ENCODE measurements at places on chromosomes 11 and 22.

- no peak for DNase-seq
These were observed 12.7 kb upstream of the CELSR1 start for GRCh38 chr22:46549971-46550641.

DNA sequence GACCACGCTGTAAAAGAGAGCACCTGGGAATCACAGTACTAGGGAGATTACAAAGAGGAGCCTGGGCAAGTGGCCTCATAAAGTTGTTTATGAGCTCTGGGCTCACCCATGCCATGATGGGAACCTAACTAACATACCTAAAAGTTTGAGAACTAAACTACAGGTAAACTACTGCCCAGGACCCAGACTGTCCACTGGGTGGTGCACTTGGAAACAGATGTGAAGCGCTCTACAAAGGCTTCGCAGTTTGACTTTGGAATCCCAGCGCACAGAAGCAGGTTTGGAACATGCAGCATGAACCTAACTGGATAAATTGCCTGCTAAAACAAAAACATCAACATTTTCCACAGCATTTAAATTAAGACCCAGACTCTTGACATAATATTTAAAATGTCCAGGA lies 418.6 kb downstream of the FAM181B start:
- no peak for DNase-seq

DNA sequence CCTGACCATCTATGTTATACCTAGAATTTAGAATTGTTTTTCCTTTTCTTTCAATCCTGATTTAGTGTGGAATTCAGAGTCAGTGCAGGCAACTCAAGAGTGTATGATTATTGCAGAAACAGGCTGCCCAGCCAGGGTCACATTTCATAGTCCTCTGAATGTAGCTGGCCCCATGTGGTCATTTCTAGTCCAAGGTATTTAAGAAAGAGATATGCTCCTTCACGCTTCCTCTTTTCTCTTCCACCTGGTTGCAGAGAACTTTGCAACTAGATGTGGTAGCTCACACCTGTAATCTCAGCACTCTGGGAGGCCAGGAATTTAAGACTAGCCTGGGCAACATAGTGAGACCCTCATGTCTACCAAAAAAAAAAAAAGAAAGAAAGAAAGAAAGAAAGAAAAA lies 27.6 kb upstream of the LDLRAD3 start:
- no peak for DNase-seq

- DNase-seq, result no peak
These were observed 146.2 kb downstream of the ST3GAL4 start for GRCh38 chr11:126501641-126502040.

DNA sequence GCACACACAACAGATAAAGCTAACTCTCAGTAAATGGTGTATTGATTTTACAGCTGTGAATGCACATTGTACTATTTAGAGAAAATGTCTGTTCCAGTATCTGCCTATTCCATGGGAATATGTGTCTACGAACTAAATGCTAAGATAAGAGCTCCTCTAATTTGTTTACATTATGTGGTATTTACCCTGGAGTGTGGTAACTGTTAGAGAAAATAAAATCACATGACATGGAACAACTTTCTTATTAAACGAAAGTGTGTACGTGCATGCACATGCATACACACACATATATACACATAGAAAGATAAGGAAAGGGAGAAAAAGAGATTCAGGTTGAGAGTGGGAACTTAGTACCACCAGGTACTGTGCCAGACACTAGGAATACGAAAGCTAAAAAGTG lies 1151.7 kb upstream of the TENM4 start:
- no peak for DNase-seq

GRCh38 chr22:32725369-32725988 lies 76.0 kb upstream of the TIMP3 start:
- DNase-seq, result no peak

DNA sequence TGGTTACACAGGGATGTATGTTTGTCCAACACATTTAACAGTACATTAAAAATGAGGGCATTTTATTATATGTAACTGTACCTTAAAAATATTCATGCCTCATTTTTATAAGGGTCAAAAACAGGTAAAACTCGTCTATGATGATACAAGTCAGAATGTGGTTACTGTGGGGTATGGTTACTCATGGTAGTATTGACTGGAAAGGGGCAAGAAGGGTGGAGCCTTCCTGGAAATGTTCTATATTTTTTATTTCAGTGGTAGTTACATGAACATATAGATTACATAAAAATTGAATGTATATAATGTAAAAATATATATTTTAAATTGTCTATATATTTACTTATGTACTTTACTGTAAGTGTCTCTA lies 99.8 kb downstream of the STIM1 start:
- no peak for DNase-seq

DNA sequence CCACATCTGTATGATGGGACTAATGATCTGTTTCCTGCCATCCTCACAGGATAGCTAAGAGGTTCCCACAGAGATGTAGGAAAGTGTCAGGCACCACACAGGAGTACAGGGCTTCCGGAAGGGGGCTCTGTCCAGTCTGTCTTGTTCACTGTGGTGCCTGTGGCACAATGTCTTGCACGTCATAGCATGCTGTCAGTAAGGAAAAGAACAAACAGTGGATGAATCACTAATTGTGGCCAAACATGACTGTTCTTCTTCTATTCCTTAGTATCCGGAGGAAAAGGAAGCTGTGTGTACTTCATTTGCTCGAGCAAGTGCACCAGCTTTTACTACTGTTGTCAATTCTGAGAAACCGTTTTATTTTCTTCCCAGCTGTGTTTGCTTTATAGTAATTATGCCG lies 73.4 kb upstream of the YWHAH start:
- DNase-seq, result no peak

GRCh38 chr22:42282252-42282942 lies 11.9 kb upstream of the TCF20 start:
- DNase-seq, result no peak

DNA sequence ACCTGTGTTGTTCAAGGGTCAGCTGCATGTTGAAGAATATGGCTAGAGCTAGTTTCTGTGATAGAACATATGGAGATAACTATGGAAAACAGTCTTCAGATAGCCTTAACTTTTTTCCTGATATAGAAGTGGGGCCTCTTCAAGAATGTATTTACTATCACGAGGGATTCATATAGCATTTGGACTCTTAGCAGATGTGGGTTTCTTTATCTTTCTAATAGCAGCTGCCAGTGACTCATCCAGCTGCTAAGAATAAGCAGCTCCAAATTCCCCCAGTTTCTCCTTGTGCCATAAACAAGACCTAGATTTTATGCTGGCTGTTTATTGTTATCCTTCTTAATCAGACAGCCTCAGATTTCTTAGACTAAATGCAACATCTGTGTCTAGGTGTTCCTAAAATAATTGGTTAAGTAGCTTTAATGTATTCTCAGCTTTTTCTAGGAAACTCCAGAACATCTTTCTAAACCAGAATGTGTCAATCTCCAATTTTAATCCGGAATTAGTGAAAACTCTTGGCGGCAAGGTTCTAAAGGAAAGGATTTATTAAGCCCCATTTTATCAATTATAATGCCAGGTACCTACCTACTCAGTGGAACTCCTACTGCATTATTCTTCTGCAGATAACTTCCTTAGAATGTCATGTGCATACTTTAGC lies 119.8 kb downstream of the CSTPP1 start:
- DNase-seq, result no peak

- no peak for DNase-seq
These were observed 23.1 kb downstream of the CBL start for GRCh38 chr11:119229288-119229672.

GRCh38 chr11:32081129-32081641 lies 9.7 kb upstream of the RCN1 start:
- DNase-seq, result no peak

DNA sequence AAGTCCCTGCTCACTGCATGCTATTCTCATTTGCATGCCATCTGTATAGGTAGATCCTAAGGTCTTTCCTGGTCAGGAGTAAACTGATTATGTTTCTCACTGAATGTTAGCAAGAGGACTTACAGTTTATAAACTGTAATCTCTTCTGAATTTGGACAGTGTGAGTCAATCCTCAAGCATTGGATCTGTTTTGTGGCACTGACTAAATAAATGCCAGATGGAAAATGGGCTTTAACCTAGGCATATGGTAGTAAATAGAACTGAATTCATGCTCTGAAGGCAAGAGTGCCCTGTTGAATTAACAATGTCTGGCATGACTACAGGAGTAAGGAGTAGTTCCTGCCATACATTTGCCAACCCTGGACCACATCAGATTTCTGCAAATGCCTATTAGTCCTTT lies 11.4 kb downstream of the FAM181B start:
- no peak for DNase-seq

- DNase-seq, result no peak
These were observed 35.7 kb downstream of the TBCEL start for GRCh38 chr11:121059605-121060004.

DNA sequence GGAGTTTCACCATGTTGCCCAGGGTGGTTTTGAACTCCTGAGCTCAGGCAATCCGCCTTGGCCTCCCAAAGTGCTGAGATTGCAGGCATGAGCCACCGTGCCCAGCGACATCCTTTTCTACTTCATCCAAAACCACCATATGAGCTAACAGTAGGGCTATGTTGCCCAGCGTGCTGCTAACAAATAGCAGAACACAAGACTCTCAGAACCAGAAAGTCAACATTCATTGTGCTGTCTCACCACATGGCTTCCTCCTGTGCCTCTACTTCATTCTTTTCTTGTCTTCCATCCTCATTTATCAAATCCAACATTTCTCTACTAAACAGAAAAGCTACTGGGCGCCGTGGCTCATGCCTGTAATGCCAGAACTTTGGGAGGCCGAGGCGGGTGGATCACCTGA lies 12.0 kb upstream of the DENND5A start:
- no peak for DNase-seq

DNA sequence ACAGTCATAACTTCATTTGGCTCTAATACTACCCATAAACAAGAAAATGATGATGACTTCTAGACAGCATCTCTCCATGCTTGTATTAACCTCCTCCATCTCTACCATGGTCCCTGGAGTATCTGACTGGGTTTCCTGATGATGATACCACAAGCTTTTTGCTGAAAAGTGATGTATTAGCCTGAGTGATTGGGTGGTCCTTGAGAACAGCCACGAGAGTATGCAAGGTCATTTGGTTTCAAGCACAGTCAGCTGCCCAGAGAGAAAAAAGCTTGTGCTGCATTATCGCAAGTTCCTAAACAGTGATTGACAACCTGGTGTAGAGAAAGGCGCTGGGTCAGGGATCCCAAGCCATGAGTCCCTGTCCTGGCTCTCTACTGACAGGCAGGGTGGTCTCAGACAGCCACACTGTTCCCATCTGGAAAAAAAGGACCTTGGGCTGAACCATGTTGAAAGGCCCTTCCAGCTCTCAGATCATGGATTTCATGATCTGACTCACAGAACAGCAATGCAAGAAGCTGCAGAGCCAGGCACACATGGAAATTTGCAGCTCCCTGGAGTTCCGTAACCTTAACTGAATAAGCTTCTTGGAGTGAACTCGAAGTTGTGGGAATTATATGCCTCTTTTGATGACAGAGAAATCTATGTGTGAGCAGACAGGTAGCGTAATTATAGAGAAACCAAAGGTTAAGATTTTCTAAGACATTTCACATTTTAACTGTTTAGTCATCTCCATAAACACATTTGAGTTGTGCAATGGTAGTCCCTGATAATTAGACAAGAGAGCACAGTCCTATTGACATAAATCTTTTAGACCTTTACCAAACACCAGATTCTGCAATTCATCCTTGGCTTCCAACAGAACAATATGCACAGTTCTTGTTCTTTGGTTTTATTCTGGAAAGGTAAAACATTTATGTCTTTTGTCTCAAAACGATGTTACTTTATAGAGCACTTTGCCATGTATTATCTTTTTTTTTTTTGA lies 54.1 kb upstream of the UBASH3B start:
- no peak for DNase-seq

DNA sequence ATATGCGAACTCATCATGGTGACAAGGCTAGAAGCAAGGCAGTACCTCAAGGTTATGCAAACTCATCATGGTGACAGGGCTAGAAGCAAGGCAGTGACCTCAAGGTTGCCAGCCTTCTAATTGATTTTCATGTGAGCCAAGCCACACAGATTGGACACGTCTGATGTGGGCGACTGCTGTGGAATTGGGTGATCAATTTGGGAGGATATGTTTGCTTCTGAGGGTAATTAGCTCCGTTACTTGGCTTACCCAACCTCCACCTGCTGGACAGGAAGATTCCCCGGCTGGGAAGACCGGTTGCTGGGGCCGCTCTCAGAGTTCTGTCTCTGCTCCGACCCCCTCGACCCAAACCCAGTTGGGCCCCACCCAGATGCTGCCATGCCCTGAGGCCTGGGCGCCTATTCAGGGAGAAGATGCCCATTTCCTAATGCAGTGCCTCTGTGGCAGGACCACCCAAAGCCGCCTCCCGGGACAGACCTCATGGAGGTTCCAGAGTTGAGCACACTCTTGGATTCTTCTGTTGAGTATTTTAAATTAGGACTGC lies 69.9 kb upstream of the SHANK2 start:
- no peak for DNase-seq

DNA sequence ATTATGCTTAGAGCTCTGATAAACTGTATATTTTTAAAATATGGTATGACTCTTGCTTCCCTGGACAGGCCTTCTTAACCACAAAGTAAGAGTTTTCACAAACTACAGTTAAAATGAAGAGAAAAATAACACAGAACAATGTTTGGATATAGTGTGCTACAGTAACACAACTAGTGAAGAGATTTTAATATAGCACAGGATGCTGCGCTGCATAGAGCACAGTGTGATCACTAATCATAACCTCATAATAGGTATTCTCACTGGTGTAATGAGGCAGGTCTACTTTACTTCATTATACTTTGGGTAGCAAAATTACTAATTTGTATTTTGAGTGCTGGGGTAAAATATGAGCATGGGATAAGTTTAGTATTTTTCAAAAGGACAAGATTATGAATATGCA lies 256.5 kb downstream of the GUCY1A2 start:
- no peak for DNase-seq

- no peak for DNase-seq
These were observed 102.0 kb downstream of the WNT11 start for GRCh38 chr11:76104285-76104684.

GRCh38 chr11:122099374-122100036 lies 16.5 kb downstream of the BLID start:
- DNase-seq, result no peak

- DNase-seq, result no peak
These were observed 64.3 kb upstream of the CHRM4 start for GRCh38 chr11:46455834-46456233.

DNA sequence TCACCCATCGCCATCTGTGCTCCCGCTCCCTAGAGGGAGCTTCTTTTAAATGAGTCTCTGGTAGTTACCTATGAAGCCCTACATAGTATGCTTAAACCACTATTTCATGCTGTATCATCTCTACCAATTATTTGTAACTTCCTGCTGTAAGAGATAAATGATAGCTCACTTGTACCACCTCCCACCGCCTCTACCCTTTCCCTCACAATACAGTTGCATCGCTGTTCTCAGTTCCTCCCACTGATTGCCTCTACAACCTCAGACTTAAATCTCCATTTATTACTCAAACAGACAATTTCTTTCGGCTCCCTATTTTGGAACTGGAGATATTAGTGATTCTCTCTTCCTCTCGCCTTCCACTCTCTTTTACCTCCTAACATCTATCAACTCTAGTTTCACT lies 222.9 kb upstream of the ZC3H12C start:
- DNase-seq, result no peak

- DNase-seq, result no peak
These were observed 21.3 kb downstream of the TMEM45B start for GRCh38 chr11:129836979-129837378.

Measured in stimulated activated CD4-positive, alpha-beta T cell treated with anti-CD3 and anti-CD28 coated beads, Interleukin-12 subunit alpha, Interleukin-12 subunit beta, amount 100 ng/mL, for 4 hours (primary cell).